ENCODE measurements at places on chromosomes 5 and 9.
A peak's percentile ranks its signal among the peaks of the same experiment; 100 is the strongest.

DNA sequence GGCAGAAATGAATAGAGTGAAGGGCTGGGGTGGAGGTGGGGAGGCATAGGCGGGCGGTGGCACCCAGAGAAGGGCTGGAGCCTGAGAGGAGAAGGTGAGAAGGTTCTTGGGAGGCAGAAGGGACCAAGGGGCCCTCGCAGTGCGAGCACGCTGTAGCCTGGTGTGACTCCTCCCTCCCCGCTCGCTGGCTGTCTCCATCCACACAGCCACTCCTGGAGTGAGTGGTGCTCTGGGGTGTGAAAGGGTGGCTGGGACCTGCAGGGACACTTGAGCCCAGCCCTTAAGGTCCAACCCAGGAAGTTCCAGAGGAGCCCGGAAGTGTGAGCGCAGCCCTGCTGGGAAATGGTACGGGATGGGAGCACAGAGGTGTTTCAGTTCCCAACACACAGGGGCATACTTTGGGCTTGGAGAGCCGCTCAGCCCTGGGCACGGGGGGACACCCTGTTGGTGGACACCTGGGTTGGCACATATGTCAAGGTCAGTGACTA is 9.3 kb upstream of the SCGB3A1 start:
- no peak for DNase-seq

GRCh38 chr9:72041775-72042194 is 18.6 kb downstream of the C9orf57 start:
- DNase-seq, result no peak

DNA sequence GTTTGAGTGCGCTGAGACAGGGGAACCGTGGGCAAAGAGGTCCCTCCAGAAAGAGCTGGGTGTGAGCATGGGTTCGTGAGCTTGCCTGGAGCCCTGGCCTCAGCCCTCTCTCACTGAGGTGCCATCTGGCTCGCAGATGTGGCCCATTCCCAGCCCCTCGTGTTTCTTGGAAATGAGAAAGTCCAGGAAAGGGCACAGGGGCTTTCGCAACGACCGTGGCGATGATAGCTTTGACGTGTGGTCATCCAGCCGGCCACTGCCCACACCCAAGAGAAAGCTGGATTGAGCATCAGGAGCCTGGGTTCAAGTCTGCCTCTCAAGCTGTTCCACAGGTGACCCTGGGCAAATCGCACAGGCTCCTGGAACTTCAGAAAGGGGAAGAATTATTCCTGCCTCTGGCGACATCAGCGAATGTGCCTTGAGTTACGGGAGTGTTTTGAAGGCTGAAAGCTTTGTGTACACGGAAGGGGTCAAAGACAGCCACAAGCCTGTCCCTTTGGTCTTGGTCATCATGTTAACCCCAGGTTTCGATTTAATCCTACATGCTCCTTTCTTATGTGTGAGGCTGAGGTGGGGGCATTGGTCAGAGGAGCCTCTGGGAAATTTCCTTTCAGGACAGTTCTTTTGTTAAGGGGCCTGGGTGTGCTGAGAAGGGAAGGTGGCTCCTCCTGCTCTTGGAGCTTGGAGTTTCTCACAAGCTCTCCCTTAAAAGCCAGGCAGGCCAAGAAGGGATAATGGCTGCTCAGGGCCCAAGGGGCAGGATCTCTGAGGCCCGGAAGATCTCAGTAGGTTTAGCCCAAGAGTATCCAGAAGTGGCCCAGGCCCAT is 41.7 kb upstream of the IL17B start:
- DNase-seq, result no peak

DNA sequence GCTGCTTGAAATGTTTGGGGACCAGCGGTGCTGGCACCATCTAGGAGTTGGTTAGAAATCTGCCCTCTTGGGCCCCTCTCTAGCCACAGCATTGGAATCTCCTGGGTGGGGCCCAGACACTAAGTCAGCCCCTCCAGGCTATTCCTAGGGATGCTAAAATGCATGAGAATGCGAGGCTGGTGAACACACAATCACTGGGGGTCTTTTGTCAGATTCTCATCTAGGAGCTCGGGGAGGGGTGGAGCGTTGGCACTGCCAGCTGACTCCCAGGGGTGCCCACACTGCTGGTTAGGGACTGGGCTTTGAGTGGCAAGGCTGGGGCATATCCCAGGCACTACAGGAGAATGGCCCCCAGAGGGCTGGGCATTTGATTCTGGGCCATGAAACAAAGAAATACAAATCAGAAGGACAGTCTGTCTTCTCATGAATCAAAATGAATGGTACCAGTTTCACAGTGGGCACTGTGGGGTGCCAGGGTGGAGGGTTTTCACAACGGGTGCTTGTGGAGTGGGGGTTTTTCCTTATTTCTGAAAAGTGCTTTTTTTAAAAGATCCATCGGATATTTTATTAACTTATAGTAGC is 127.8 kb upstream of the RAPGEF1 start:
- DNase-seq, result no peak

GRCh38 chr5:115069087-115069968 is 100.4 kb downstream of the TRIM36 start:
- DNase-seq, result no peak

GRCh38 chr9:126440940-126441339 is 114.3 kb downstream of the MVB12B start:
- no peak for DNase-seq

DNA sequence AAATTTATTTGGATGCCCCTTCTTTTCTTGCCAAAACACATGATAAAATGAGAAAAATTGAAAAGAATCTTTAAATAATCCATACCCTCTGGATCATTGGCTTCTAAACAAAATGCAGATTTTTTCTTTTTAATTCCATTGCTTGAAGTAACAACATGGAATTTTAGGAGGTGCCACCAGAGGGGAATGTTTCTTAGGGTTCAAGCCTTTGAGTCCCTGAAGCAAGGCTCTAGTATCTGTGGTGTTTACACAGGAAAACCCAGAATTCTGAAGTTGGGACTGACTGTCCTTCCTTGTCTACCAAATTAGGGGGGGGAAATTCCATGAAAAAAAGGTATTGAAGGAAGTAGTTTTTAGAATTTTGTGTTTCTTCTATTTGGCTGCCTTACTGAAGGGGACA is 69.4 kb downstream of the LMNB1 start:
- DNase-seq, result no peak

GRCh38 chr9:68562461-68562860 is 21.8 kb upstream of the TMEM252 start:
- no peak for DNase-seq

GRCh38 chr5:114305402-114306207 is 56.3 kb upstream of the KCNN2 start:
- DNase-seq, result no peak

- DNase-seq, result no peak
These were observed 274.8 kb upstream of the PANK3 start for GRCh38 chr5:168853972-168854371.

DNA sequence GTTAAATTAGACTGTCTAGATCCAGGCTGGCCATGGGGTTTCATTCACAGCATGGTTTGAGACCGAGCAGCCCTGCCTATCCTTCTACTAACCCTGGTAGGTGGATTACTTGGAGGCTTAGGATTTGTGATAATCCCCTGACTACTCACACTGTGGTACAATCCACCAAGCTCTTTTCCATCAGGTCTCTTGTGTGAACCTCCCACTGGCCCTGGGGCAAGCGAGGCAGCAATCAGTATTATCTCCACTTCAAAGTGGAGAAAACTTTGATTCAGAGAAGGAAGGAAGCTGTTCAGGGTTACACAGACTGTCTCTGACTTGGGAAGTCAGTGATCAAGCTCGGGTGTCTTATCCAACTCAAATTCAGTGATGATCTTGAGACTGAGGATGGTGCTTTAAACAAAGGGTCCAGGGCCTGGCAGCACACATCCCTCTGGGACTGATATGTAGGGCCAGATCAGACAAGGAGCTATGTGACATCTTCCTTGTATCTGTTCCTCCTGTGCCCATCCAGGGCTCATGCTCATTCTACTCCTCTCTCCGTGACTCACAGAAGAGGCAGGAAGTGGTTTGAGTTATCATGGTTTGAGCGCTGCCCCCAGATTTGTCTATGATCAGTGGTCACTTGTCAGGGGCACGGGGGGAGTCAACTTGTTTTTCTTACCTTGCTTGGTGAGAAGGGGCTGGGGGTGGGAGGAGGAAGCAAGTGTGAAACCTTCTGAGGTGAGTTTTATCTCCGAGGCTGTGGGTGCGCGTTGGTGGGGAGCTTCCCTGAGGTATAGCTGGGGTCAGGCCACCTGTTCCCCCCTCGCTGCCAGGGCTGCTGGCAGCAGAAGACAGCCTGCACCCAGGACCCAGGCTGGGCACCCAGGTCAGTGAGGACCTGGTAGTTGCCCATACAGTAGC is 48.6 kb downstream of the RGS3 start:
- peak; percentile 34 for DNase-seq

DNA sequence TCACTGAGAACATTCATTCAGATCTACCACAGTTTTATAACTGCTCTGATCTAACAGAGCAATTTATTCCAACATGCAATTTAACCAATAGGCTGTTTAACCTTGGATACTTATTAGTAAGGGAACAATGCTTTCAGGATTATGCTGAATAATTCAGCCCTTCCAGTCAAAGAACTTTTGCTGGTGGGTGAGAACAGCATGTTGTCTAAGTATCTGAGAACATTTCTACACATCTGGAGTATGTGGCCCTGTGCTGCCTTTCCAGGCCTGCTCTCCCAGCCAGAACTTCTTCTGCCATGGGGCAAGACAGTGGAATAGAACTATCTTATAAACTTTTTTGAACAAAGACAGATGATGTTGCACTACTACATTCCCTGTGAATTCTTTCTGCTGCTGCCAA is 55.8 kb downstream of the NFIB start:
- DNase-seq, result no peak

DNA sequence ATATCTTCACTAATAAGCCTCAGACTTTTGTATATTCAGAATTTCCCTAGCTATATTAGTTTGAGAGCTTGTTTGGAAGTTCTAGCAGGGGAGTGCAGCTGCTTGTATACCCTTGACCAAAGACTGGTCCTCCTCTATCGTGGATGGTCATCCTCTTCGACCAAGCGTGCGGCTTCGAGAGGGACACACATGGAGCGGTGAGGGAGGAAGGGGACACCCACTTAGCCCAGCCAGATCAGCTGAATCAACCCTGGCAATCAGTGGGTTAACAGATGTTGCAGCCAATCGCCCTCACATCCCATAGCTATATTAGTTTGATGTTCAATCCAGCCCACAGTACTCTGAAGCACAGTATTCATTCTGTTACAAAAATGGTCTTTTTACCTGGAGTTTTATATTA is 3.2 kb downstream of the CAVIN4 start:
- DNase-seq, result no peak

GRCh38 chr9:113523421-113524141 is 60.1 kb downstream of the RGS3 start:
- DNase-seq, result peak; percentile 35

DNA sequence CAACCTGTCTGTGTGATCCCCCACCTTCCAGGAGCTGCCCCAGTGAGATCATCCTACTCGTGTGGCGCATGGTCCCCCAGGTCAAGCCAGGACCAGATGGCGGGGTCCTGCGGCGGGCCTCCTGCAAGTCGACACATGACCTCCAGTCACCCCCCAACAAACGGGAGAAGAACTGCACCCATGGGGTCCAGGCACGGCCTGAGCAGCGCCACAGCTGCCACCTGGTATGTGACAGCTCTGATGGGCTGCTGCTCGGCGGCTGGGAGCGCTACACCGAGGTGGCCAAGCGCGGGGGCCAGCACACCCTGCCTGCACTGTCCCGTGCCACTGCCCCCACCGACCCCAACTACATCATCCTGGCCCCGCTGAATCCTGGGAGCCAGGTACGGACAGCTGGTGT is 43.7 kb downstream of the RGS3 start:
- DNase-seq, result no peak

- no peak for DNase-seq
These were observed 190.2 kb upstream of the ELL2 start for GRCh38 chr5:96151891-96152290.

- DNase-seq, result no peak
These were observed 56.5 kb upstream of the CDKN2B start for GRCh38 chr9:22065431-22066200.

DNA sequence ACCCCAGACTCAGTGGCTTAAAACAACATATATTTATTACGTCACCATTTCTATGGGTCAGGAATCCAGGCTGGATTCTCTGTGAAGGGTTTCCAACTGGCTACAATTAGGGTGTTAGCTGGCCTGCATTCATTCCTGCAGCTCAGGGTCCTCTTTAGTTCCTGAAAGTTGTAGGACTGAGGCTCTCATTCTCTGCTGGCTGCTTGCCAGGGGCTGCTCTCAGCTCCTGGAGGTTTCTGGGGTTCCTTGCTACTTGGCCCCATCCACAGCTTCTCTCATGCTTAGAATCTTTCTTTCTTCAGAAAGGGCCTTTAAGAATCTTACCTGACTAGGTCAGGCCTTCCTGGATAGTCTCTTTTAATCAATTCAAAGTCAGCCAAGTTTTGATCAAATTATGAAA is 424.6 kb downstream of the GADD45G start:
- DNase-seq, result no peak

- no peak for DNase-seq
These were observed 16.4 kb downstream of the ITK start for GRCh38 chr5:157197086-157197485.

DNA sequence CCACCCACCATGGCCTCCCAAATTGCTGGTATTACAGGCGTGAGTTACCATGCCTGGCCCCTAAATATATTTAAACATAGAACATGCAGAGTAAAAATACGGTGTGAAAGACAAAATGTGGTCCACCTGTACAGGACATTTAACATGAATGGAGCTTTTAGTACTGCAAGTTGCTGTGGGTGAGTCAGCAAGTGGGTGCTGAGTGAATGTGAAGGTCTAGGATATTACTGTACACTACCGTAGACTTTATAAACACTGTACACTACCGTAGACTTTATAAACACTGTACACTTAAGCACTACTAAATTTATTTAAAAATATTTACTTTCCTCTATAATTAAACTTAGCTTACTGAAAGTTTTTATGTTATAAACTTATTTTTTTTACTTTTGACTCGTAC is 317.8 kb downstream of the PRDM9 start:
- no peak for DNase-seq

DNA sequence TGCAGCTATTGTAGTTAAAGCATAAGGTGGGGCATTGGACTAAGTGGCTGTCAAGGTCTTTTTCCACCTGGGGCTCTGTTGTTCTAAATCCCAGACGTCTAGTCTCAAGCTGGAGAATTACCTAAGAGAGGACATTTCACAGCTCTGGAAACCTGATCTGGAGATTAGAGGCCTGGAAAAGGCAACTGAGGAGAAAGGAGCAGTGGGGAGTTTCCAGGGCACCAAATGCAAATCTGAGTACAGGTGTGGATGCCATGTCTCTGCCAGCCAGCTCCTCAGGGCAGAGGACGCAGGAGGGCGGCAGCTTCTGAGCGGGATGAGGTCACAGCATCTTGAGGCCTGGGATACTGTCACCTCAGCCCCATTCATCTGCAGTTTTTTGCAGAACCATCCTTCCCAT is 65.2 kb downstream of the PPARGC1B start:
- DNase-seq, result no peak

GRCh38 chr5:176157656-176158055 is 80.6 kb upstream of the SIMC1 start:
- DNase-seq, result no peak

DNA sequence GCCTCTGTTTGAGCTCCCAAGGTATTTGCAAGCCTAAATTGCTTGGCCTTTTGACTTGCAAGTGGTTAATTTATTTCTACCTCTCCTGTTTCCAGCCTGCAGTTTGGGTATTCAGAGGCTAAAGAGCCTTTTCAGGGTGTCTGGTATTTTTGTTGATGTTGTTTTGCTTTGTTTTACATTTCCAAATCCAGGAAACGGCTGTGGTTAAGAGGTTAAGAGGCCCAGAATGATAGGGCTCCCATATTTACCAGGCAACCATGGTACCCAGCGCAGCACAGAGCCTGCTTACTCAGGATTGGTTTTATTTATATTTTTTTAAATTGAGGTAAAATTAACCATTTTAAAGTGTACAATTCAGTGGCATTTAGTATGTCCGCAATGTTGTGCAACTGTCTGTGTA is 92.1 kb downstream of the PDZD2 start:
- DNase-seq, result no peak
